Right atrium auricular region (tissue), 2 donors: ENCODE measurements at places on chromosomes 1 and 21. TPM values are rescaled to one million over a fixed set of nuclear protein-coding genes. Genes with fewer than 3 reads are reported as not detected.
A peak's percentile ranks its signal among the peaks of the same experiment; 100 is the strongest.

- no peak overlapping the region for H3K4me3 ChIP-seq
- H3K27ac ChIP-seq = no peak overlapping the region
- H3K4me1 ChIP-seq = no peaks in the 10 kb centered on the region
- DNase-seq = no peak
Observed at GRCh38 chr1:41528106-41528505, 43.6 kb upstream of the EDN2 start.

DNA sequence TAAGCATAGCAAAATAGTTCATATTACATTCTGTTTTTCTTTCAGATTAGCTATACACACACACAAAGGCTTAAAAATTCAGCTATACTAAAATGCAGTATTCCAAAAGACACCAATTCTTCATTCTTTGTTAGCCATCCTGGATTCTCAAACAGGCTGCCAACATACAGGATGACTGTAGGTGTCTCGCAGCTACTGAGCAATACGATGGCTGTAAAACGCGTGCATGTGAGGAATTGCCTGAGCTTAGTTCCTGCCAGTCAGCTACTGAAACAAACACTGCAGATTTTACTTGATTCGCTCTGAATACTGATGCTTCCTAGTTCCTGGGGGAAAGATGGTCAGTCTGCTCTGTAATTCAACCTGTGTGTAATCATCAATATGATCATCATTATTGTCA lies 24.7 kb upstream of the HMGN1 start:
- no peak overlapping the region for H3K27ac ChIP-seq
- no peak for DNase-seq
- no peaks in the 10 kb centered on the region for H3K36me3 ChIP-seq

DNA sequence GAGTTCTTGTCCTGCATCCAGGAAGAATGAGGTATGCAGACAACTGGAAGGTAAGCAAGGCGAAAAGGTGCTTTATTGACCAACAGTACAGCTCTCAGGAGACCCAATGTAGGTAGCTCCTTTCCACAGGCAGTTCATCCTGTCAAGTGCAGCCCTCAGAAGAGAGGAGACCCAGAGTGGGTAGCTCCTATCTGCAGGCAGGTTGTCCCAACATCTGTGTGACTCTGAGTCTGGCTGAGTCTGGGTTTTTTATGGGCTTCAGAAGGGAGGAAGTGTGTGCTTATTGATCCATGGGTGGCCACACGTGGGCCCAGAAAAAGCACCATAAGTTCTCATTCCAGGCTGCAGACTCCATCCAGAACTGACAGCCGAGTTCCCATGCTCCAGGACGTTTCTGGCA lies 34.0 kb downstream of the ZNF691 start:
- H3K27me3 ChIP-seq = no peaks in the 10 kb centered on the region
- DNase-seq = no peak
- H3K36me3 ChIP-seq = no peaks in the 10 kb centered on the region
- H3K4me1 ChIP-seq = no peaks in the 10 kb centered on the region

The SLC26A9 gene
- 24.4 TPM for total RNA-seq

The LCE1D gene
- not detected for total RNA-seq

The RORC gene
- total RNA-seq = 10.3 TPM

GRCh38 chr1:224631462-224632115 lies 15.5 kb downstream of the CNIH3 start:
- H3K36me3 ChIP-seq = no peaks in the 10 kb centered on the region
- no peaks in the 10 kb centered on the region for H3K27me3 ChIP-seq
- H3K4me3 ChIP-seq = no peak overlapping the region
- H3K4me1 ChIP-seq = no peaks in the 10 kb centered on the region
- no peak overlapping the region for H3K27ac ChIP-seq

- H3K4me3 ChIP-seq = no peak overlapping the region
- DNase-seq = peak; percentile 58
- no peaks in the 10 kb centered on the region for H3K27me3 ChIP-seq
- no peaks in the 10 kb centered on the region for H3K4me1 ChIP-seq
- H3K36me3 ChIP-seq = no peaks in the 10 kb centered on the region
Observed at GRCh38 chr1:230824919-230825721, 43.2 kb downstream of the C1orf198 start.

DNA sequence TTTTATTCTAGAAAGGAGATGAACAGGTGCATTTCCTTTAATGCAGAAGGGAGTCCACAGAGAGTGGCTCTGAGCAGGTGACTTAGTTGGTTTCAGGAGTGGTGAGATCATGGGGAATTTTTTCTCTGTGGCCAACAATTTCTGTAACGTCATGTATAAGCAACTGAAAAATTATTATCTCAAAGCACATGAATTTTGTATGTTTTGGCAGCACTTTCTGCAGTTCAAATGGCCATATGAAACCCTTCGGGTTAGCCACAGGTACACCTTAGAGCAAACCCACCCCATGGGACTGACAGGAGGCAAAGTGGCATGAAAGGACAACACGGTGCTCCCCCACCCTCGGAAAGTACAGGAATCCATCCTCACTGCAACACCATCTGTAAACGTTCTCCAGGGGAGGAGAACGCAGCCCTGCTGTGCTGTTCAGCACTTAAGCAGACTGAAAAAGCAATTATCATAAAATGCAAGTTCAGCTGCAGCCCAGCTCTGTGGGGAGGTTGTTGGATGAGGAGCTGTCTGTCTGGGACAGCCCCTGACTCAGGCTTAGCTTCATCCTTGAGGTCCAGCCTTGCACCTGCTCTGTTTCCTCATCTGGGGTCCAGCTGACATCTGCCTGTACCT lies 55.8 kb upstream of the CLDN14 start:
- no peaks in the 10 kb centered on the region for H3K4me1 ChIP-seq
- DNase-seq = no peak
- H3K4me3 ChIP-seq = no peak overlapping the region
- H3K27ac ChIP-seq = no peak overlapping the region
- H3K27me3 ChIP-seq = no peaks in the 10 kb centered on the region
- H3K36me3 ChIP-seq = no peaks in the 10 kb centered on the region

The PTAFR gene
- 1.3 TPM for total RNA-seq

The MXRA8 gene
- total RNA-seq = 58.6 TPM

GRCh38 chr1:168708698-168709404 lies 20.2 kb downstream of the DPT start:
- H3K4me1 ChIP-seq = no peaks in the 10 kb centered on the region
- no peaks in the 10 kb centered on the region for H3K27me3 ChIP-seq
- no peak overlapping the region for H3K4me3 ChIP-seq
- no peak for DNase-seq
- H3K36me3 ChIP-seq = no peaks in the 10 kb centered on the region

The BATF3 gene
- total RNA-seq = 0.96 TPM

The FAM43B gene
- total RNA-seq = 1.7 TPM

DNA sequence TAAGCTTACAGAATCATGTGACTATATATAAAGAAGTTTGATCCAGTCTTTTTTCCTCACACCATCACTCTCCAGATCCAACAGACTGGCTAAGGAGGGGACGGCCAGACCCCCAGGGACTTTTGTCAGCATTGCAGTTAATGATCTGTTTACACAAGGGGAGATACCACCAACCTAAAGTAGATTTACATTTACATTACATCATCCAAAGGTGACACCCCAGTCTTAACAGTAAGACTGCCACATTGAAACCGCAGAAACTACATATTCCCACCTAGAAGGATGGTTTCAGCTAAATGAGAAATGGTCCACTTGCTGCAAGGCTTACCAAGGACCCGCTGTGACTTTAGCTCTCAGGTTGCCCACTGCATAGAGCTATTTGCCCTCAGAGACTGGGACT lies 3.4 kb downstream of the RCAN1 start:
- H3K27ac ChIP-seq = no peak overlapping the region
- peaks cover 32% of the 10 kb centered on the region for H3K4me1 ChIP-seq
- H3K36me3 ChIP-seq = no peaks in the 10 kb centered on the region
- H3K4me3 ChIP-seq = no peak overlapping the region
- DNase-seq = no peak
- H3K27me3 ChIP-seq = no peaks in the 10 kb centered on the region

DNA sequence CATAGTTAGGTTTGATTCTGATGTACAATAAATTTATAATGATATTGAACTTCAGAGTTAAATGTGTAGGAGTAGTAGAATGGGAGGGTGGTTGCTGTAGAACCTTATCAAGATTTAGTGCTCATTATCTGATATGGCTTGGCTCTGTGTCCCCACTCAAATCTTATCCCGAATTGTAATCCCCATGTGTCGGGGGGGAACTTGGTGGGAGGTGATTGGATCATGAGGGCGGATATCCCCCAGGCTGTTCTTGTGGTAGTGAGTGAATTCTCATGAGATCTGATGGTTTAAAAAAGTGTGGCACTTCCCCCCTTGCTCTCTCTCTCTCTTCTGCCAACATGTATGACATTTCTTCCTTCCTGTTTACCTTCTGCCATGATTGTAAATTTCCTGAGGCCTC lies 265.5 kb downstream of the GRIK1 start:
- H3K4me3 ChIP-seq = no peak overlapping the region
- no peaks in the 10 kb centered on the region for H3K27me3 ChIP-seq
- no peaks in the 10 kb centered on the region for H3K4me1 ChIP-seq
- no peaks in the 10 kb centered on the region for H3K36me3 ChIP-seq

- no peaks in the 10 kb centered on the region for H3K27me3 ChIP-seq
- no peaks in the 10 kb centered on the region for H3K36me3 ChIP-seq
- peaks cover 70% of the 10 kb centered on the region for H3K4me1 ChIP-seq
- H3K27ac ChIP-seq = peak overlapping the region; percentile 96
Observed at GRCh38 chr1:26697978-26698849, 2.4 kb downstream of the ARID1A start.

The PWP2 gene
- total RNA-seq = 3.1 TPM

DNA sequence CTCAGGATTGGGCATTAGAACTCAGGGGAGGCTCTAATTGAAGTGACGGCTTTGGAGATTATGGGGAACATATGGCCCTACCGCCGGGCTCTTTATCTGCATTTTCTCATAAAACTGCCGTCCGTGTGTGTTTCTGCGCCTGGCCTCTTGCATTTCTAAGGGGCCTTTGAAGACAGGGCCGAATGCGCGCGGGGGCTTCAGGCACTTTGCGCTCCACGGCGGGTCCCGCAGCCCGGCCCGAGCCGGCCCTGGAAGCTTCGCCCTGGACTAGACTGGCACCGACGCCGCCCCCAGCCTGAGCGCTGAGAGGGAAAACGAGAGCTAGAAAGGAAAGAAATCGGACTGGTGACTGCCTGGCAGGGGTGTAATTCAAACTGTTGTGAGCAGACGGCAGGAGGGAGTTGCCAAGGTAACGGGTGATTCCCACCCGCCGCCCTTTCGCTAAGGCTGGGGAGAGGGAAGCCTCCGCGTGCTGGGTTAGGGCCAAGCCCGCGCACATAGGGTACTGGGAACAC lies 120.7 kb downstream of the LMX1A start:
- no peak overlapping the region for H3K27ac ChIP-seq
- no peaks in the 10 kb centered on the region for H3K4me1 ChIP-seq
- no peaks in the 10 kb centered on the region for H3K36me3 ChIP-seq
- peak overlapping the region; percentile 26 for H3K4me3 ChIP-seq

GRCh38 chr1:42797979-42798378 lies 13.2 kb downstream of the TMEM269 start:
- no peaks in the 10 kb centered on the region for H3K4me1 ChIP-seq
- no peak for DNase-seq
- H3K27ac ChIP-seq = no peak overlapping the region
- no peak overlapping the region for H3K4me3 ChIP-seq

GRCh38 chr1:76109404-76109803 lies 34.9 kb downstream of the ST6GALNAC3 start:
- DNase-seq = no peak
- no peaks in the 10 kb centered on the region for H3K4me1 ChIP-seq
- no peaks in the 10 kb centered on the region for H3K36me3 ChIP-seq
- H3K4me3 ChIP-seq = no peak overlapping the region
- H3K27me3 ChIP-seq = no peaks in the 10 kb centered on the region

The PRELP gene
- total RNA-seq = 243 TPM

DNA sequence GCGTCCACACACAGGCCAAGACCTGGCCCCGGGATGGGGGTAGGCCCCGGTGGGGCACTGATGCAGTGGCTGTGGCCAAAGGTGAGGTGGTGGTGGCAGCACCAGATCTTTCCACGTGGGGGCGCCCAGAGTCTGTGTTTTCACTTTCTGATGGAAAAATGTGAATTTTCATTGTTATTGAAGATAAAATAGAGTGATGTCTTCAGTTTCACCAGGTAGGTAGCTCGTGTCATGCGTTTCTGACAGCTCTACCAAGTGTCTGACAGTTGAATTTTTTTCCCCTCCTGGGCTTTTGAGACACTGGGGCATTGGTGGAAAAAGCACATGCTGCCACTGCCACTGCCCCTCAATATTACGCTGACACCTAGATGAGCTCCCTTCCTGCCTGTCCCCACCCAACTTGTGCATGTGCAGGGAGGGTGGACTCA lies 40.0 kb upstream of the MAGOH start:
- H3K27ac ChIP-seq = no peak overlapping the region
- H3K4me3 ChIP-seq = no peak overlapping the region
- H3K36me3 ChIP-seq = no peaks in the 10 kb centered on the region
- H3K4me1 ChIP-seq = no peaks in the 10 kb centered on the region

The IVL gene
- not detected for total RNA-seq

- DNase-seq = no peak
- H3K4me1 ChIP-seq = peaks cover 2% of the 10 kb centered on the region
- no peaks in the 10 kb centered on the region for H3K27me3 ChIP-seq
- no peak overlapping the region for H3K4me3 ChIP-seq
- H3K36me3 ChIP-seq = no peaks in the 10 kb centered on the region
Observed at GRCh38 chr1:117015724-117016123, 14.2 kb downstream of the CD101 start.

DNA sequence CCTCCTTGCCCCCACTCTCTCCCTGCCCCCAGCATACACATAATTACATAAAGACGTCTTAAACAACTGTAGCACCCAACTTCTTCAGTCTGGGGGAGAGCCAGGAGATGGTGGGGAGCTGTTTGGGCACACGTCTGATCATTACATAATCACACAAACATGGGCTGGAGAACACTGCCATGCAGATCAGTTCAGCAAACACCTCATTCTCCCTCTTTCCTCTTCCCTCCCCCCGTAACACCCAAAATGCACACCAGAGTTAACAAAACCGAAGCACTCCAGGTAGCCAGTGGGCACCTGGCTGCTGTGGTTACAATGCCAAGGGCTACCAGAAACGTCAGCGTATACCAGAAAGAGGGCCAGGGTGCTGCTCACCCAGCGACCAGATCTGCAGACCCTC lies 1.6 kb downstream of the HIVEP3 start:
- no peaks in the 10 kb centered on the region for H3K4me1 ChIP-seq
- no peak overlapping the region for H3K27ac ChIP-seq
- no peaks in the 10 kb centered on the region for H3K27me3 ChIP-seq
- H3K36me3 ChIP-seq = no peaks in the 10 kb centered on the region
- H3K4me3 ChIP-seq = peak overlapping the region; percentile 59

DNA sequence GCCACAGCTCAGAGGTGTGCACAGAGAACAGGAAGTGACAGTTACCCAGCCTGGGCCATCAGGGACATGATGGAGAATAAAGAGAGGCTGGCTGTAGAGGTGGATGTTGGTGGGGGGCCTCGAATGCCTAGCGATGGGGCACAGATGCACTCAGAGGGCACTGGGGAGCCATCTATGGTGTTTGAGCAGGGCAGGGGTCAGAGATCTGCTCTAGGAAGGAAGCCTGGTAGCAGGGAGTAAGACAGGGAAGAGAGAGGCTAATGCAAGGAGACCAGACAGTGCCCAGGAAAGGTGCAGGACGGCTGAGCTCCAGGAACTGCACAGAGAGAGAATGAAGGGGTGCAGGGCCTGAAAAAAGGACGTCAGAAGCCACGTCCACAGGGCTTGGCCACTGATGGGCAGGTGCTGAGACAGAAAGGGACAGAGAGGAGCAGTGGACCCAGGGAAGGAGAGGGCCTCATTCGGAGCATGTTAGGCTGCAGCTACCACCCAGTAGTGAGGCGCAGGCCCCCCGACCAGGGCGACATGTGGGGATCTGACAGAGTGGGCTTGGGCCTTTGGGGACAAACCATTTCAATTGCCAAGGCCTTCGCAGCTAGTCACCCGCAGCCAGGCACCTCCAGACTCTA lies 1.1 kb upstream of the KCNAB2 start:
- no peak for DNase-seq
- no peak overlapping the region for H3K4me3 ChIP-seq
- no peaks in the 10 kb centered on the region for H3K4me1 ChIP-seq
- H3K27me3 ChIP-seq = no peaks in the 10 kb centered on the region
